RPMI8226 (cell line): ENCODE measurements at places on chromosomes 2 and 18.

DNA sequence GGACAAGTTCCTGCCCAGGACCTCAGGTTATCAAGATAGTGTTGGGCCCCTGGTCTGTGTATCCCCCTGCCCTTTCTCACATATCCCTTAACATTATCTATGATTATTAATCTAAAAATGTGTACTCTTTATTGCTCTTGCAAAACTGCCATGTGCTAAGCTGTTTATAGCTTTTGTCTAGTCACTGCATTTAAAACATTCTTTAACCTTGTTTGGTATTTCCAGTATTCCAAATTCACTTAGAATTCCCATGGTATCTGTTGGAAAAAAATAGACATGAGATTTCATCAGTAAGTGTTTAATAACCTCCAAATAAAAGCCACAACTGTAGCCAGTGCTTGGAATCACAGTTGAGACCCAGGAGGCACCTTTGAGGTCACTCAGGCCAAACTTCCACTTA lies 16.2 kb upstream of the GLS start:
- DNase-seq = no peak

DNA sequence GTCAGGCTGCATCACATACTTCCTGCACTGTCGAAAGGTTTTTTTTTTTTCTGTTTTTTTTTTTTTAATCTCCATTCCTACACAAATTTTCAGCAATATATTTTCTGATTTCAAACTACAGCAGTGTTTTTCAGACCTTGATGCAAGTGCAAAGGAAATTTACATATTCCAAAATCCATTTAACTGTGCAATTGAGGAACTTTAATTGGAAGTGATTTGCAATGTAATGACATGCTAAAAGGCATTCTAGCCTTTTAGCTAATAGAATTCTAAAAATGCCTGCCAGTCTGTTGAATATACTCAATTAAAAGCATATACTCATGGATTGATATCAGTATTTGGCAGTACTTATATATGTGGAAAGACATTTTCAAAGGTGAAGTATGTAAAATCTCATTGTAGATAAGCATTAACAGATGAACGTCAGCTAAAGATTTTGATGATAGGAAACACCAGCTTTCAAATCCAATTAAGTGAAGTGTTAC lies 210.5 kb downstream of the OTX1 start:
- DNase-seq = no peak

GRCh38 chr2:237191714-237192081 lies 106.0 kb downstream of the COPS8 start:
- DNase-seq = no peak

DNA sequence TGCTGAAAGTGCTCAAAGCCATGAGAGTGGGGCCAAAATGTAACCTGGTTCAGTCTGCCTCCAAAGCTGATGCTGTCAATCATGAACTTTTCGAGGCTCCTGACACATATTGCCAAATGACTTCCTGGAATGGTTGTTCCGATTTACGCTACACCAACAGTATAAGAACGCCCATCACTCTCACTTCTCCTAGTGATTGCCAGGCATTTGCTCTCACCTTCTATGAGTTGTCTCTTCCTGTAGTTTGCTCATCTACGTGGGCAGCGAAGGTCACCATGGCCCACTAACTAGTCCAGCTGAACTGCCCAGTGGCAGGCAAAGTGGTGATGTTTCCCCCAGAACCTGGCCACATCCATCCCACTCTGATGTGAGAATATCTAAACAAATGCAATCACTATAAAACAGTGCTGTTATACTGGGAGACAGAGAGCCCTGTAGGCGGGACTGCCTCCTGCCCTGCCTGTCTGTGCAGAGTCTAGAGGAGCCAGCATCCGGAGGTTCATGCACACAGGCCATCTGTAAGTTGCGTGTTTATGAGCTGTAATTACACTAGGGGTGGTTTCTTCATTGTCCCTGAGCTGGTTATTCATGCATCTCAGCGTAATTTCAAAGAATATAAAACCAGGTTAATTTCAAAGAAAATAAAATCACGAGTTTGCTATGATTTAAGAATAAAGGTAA lies 8.8 kb upstream of the CABLES1 start:
- DNase-seq = no peak

DNA sequence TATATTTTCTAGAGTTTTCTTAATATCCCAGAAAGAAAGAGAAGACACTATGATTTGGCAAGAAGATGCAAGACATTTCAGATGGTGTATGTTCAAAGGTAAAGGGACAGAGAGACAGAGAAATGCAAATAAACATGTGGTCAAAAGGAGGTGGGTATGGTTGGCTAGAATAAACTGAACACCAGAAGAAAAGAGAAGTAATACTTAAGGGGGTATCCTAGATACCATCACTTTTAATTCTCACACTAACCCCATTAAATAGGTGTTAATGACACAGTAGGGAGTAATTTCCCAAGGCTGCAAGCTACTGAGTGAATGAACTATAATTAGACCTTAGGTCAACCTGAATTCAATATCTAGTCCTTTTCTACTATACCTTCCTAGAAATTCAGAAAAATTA lies 111.2 kb upstream of the CD226 start:
- no peak for DNase-seq

- no peak for DNase-seq
Measured at GRCh38 chr2:219627103-219628100, at the start of gene SLC4A3. TSS of gene SLC4A3 (plus strand) at chr2:219627630. CDS start at chr2:219627993, 363 bp downstream.

DNA sequence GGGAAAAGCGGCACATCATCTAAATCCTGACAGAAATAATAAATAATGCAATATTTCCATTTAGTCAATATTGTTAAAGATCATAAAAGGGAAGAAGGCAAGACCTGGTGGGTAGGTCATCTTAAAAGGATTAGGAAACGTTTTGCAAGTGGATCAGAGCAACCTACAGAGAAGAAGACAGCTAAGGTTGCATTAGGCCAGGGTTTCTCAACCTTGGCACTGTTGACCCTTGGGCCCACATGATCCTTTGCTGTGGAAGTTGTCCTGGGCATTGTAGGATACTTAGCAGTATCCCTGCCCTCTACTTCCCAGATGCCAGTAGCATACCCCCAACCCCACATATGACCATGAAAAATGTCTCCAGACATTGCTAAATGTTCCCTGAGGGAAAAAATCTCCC lies 55.0 kb downstream of the KLF7 start:
- DNase-seq = no peak

DNA sequence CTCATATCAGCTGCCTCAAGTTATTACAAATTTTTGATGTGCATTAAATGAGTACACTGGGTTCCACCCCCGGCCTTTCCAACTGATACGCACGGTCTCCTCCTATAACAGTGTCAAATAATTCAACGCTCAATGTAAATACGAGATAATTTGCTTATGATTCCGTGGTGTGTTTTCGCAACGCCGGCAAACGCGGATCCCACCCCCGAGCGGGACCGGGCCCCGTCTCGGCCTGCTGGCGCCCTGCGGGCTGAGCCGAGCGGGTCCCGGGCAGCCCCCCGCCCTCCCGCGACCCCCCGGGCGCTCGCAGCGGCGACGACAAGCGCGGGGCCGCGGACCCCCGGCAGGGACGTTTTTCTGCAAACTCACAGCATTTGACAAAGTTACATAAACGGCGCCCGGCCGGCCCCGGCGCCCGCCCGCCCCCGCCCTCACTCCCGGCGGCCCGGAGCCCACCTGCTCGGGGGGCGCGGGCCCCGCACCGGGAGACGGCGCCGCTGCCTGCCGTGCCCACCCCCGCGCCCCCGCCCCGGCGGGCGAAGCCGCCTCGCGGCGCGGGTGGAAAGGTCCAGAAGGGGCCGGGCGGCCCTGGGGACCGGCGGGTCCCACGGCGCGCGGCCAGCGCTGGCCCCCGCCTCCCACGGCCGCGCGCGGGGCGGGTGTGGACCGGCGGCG lies 762 bp downstream of the HDAC4 start:
- DNase-seq = peak; percentile 22

DNA sequence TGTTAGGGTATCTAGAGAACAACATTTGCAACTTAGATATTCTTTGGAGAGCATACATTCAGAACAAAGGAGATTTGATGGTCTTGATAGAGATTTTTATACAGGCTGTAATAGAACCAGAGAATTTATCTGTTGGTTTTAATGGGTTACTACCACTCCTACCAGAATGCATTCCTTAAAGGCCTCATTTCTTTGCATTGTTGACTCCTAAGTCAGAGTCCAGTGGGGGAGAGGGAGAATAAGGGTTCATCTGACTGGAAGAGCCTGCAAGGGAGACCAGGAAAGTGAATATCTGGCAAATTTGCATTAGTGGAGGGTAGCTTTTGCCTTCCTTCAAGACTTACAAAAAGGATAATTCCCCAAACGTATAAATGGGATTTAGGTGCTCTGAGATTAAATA lies 29.7 kb downstream of the AGPS start:
- DNase-seq = no peak

DNA sequence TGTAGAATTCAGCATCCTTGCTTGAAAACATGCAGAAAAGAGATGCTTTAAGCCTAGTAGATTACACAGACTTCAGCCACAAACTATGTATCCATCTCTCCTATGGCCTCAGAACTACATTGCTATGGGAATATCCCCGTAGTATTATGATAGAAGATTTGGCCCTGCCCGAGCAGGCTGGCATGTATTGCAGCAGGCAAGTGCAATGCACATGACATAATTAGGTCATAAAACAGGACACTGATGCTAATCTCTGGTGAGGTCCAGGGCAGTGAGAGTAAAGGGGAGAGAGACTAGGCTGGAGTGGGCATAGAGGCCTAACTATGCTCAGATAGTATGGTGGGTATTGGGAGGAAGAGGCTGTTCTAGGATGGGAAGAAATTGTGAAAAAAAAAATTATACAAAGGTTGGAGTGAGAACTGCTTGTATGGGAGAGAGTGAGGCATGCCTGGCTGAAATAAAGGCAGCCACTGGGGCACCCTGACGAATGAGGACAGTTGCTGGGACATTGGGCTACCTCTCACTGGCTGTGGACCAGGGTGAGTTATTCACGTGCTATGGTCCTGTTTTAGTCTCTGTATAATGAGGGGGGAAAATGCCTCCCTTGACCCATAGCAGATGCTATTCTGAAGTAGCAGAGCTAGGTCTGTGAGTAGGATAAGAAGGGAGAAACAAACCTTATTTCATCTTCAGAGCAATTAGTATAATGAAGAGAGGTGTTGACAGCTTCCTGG lies 1.6 kb upstream of the PLA2R1 start:
- DNase-seq = no peak

GRCh38 chr2:218959761-218960308 lies 369 bp downstream of the CDK5R2 start:
- DNase-seq = no peak

DNA sequence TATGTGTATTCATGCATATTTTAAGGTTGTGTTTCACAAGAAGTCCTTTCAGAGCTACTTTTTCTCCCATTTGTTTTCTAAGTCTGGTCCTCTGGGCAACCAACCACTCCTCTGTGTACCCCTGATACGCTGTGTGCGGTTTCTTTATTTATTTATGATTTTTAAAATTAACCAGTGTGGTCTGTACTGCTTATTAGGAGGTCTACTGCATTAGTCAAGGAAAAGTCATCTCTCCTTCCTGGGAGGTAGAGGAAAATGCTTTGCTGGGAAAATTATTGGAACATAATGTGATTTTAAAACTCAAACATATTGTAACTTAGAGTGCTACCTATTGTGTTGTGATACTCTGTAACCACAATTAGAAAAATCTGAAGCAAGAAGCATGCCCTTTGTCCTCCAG lies 1404.3 kb downstream of the SUCLG1 start:
- DNase-seq = no peak

DNA sequence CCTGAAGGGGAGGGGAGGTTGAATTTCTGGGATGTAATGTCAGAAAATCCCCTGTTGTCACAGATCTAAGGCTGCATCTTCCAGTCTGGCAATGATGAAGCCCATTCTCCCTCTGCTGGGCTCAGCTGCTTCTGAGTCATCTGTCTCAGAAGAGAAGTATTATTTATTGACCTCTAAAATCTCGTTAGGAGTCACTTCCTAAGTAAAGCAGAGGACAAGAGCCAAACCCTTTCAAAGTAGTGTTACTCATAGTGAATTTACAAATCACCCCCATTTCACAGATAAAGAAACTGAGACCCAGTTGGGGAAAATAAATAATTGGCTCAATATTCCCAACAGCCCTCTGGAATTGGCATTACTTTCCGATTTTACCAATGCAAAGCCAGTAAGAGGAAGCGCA lies 167.3 kb upstream of the SKOR2 start:
- DNase-seq = no peak

GRCh38 chr2:112749755-112750559 lies 14.5 kb downstream of the CKAP2L start:
- DNase-seq = peak; percentile 73

DNA sequence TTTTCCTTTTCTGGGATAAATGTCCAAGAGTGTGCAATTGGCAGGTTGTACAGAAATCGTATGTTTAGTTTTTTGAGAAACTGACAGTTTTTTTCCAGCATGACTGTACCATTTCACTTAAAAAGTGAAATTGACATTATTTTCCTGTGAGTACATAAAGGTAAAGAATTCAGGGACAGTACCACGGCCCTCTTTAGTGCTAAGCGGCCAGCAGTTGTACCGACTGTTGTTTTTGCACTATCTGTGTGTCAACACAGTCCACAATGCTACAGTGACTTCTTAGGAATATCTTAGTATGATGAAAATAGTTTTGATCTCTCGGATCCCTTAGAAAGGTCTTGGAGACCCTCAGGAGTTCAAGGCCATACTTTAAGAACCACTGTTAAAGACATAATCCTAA lies 2.6 kb downstream of the LIMS1 start:
- DNase-seq = no peak

GRCh38 chr2:77484026-77484425 lies 38.1 kb downstream of the LRRTM4 start:
- no peak for DNase-seq
